ENCODE measurements at places on chromosomes 6 and 20.

DNA sequence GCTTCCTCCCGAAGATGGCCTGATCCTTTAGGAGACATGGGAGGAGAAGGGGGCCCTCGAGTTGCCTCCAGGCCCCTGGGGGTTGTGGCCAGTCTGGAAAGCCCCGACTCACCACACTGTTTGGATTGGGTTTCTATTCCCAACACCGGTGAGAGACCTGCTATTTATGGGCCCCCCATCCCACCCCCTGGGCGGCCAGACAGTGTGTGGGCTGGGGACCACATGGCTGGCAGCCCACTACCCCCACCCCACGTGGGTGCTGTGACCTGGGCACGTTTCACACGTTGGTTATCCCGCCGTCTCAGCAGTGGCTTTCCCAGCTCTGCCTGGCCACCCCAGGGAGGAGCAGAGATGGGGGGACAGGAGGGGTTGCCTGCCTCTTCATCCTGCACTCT is 116.1 kb downstream of the VEGFA start:
- DNase-seq: no peak

DNA sequence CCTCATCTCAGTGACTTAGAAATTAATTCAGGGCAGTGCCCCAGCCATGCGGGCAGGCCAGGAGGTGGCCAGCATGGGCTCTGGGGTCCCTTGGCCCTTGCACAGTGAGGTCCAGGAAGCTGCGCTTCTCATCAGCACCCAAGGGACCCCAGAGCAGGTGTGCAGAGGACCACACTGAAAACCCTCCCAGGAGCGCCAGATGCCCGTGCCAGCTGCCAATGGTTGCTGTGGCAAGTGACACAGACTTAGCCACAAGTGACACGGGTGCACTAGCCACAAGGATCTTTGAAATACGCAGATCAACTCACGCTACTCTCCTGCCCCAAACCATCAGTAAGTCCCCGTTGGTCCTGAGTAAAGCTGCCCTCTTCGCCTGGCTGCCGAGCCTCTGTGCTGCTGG is 88.1 kb downstream of the ERMARD start:
- DNase-seq: no peak

DNA sequence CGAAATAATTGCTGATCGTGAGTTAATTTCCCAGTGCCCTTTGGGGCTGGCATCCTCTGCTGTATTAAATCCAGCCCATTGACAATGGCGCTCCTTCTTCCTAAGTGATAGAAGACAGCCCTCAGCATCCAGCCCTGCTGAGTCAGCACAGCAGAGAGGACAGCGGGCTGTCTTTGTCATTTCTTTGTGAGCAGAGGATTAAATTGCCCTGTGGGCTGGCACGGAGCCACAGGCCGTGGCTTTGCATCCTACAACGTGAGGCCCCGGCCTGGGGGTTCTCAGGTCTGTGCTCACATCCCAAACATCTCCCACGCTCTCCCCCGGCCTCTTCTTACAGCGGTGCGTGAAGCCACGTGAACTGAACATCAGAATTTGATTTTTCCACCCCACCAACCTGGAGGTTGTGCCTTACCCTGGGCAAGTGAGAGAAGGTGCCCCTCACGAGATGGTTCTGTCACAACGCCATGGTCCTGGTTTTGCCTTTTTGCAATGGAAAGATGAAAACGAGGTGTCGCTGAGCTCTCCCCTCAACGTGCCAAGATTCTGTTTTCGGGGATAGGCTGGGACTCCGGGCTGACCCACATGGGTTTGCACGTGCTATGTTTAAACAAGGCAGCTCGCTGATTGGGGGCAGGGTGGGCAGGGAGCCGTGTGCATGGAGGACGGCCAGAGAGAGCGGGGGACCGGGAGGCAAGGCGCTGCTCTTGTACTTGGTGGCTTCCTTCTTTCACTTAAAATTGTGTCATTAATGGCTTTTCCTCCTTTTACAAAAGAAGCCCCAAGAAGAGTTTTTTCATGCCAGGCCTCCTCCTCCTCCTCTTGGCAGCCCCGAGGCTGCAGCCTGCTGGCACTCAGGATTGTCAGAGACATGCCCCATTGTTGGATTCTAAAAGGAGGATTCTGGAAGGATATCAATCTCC is 19.5 kb downstream of the CDH4 start:
- no peak for DNase-seq

DNA sequence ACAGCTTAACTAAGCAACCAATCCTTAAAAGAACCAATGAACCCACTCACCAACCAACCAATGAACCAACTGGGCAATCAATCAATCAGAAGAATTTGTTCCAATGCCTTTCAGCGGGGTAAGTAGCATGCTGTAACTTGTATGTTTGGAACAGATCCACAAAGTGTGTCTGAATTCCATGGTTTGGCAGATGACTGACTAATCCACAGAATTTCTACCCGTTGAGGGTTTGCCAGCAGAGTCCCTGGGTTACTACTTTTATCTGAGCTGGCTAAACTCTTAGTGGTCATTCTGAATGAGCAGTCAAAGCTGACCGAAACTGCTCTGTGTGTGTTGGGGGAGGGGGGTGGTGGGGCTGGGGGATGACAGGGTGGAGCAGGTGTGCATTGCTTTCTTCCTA is 125.0 kb upstream of the JAG1 start:
- DNase-seq: no peak

DNA sequence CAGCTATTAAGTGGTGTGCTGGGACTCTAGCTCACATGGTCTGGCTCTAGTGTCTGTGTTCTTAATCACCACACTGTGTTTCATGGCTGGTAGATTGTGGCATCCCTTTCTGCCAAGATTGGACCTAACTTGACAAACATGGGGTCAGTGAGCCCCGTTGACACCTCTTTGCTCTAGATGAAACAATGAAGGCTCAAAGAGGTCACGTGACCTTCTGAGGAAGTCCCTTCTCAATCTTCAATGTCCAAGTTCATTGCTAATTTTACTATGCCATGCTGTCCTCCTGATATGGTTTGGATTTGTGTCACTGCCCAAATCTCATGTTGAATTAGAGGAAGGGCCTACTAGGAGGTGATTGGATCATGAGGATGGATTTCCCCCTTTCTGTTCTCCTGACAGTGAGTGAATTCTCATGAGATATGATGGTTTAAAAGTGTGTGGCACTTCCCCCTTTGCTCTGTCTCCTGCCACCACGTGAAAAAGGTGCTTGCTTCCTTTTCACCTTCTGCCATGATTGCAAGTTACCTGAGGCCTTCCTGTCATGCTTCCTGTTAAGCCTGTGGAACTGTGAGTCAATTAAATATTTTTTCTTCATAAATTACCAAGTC is 177.8 kb upstream of the MYLIP start:
- DNase-seq: no peak

GRCh38 chr6:157510323-157511188 is 129.6 kb downstream of the ZDHHC14 start:
- DNase-seq: no peak

- peak; percentile 26 for DNase-seq
Observed at GRCh38 chr6:138403324-138403800, 661 bp upstream of the HEBP2 start.

DNA sequence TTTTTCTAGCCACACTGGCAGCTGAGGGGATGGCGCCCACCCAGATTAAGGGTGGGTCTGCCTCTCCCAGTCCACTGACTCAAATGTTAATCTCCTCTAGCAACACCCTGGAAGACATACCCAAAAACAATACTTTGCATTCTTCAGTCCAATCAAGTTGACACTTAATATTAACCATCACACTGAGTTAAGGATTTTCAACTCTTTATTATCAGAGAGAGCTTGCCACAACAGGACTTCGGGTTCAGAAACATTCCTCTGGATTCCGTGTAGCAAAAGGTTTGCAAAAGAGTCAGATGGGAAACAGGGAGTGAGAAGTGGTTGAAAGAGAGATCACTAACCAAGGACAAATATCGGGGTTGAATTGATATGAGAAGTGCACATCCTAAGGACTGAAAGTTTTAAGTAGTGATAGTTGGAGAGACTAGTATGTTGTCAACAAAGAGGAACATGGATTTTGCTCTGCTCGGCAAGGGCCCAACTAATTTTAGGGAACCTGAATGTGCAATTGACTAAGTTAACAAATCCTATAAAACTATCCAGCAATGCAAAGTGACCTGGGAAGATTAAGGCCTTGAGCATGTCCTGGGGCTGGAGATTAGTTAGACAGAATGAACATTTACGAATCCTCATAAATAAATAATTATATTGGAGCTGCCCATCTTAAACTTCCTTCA is 137.0 kb upstream of the TENT5A start:
- DNase-seq: no peak

DNA sequence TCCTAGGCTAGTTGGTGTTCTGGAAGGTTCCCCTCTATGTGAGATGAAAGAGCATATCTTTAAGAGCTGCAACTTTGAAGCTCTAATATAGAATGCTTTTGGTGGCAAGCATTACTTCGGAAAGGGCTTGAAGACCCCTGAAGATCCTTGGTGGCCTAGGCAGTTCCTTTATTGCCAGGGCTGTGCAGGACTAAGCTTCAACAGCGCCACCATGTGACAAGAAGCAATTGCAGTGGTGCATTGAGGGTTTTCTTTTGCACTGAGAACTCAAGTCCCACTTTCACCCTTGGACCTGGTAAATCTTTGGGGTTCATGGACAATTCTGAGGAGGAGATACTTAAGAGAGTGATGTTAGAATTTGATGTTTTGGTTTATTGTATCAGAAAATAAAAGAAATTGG is 237.4 kb upstream of the GMDS start:
- no peak for DNase-seq

- no peak for DNase-seq
Observed at GRCh38 chr6:166253778-166254204, 54.4 kb downstream of the PRR18 start.

DNA sequence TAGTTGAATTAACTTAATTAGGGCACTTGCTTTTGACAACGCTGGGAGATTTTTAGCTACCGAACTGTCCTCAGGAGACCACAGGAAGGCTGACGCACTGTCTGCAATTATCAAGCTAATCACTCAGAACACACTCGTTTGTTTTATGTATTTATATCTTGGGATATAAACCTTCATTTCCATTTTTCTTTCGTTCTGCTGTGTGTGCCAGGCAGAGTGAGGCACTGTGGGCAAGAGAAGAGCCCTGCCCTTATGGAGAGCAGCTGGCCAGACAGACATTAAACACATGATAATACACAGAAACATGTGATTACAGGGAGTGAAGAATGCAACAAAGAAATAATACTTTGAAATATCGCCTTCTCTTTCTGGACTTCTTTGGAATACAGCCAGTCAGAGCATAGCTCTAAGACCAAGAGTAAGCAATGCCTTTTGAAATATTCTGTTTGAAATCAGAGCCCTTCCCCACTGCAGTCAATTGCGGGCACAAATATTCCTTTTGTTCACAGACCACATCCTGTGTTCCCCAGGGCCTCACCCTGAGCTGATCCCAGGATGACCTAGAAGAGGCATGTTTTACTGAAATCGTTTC is 96.8 kb downstream of the ANKRD60 start:
- peak; percentile 89 for DNase-seq

GRCh38 chr20:64116541-64117431 is 9.4 kb upstream of the NPBWR2 start:
- no peak for DNase-seq

DNA sequence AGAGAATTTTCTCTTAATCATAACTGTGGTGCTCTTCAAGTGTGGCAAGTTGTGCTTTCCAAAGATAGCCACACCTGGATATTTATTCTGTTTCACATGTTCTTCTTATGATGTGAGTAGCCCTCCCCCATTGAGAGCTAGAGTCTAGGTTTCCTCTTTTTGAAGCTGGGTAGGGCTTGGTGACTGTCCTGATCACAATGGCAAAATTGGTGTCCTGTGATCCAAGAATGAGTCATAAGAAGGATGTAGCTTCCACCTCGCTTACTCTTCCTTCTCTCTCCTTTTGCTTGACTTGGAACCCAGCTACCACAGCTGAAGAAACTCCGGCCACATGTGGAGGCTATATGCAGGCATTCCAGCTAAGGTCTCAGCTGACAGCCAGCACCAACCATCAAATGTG is 7.4 kb upstream of the IGF2R start:
- no peak for DNase-seq

DNA sequence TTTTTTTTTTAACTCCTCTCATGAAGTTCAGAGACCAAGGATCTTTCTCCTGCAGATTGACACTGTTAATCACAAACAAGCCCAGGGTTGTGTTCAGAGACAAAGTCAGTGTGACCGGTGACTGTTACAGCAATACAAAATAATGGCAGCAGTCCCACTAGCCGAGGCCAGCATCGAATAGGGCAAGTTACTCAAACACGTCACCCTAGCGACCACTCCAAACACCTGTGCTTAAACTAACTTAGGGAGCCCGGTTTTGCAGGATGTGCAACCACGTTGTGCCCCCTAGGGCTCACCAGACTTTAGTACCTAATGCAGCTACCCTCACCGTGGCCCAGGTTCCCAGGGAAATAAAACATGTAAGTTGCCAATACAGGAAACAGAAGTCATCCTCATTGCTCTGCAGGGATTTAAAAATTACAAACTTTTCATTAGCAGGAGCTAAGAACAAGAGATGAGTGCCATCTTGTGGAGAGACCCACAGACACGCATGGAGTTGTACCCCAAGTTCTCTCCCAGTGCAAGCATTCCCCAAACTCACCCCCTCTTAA is 38.1 kb downstream of the FAM50B start:
- DNase-seq: peak; percentile 22

DNA sequence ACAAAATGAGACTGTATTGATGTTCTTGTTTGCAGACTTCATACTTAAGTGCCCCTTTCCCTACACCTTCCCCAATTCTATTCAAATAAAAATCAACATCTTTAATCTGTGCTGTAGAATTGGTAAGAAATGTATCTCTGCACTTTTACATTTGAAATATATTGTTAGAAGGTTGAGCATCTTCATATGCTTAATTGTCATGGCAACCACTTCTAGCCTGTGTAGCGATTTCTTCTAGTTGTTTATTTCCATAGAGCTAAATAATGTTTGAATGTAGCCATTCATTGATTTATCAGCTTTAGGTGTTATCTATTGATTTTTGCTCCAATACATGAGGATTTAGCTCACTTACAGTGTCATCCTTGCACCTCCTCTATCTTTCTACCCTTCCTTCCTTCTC is 37.7 kb upstream of the ZNFX1 start:
- DNase-seq: no peak

DNA sequence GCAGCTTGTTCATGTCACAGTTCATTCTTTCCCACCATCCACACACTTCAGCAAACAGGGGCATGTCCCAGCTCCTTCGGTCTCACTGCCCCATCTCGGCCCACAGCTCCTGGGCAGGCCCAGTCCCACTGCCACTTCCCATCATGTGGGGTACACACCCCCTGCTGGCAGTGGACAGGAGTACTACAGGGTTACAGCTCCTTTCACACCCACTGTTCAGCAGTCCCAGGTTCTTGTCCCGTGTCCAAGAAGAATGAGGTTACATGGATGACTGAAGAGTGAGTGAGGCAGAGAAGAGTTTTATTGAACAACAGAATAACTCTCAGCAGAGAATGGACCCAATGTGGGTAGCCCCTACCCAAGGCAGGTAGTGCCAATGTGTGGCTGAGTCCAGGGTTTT is 77.8 kb upstream of the SMLR1 start:
- DNase-seq: no peak

DNA sequence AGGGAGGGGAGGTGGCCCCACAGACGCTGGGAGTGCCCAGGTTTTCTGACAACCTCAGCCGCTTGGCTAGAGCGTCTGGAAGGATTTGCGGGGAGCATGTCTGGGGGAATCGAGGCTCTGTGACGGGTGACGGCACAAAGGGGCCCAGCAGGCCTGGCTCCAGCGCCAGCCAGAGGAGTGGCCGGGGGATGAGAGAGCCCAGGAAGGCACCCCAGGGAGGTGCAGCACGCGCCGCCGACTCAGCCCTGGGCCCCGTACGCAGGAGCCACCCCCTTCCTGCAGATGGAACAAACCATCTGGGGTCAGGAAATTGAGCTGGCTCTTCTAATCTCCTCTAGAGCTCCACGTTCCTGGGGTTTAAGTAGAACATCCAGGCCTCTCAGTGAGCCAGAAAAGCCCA is 5.9 kb upstream of the SLCO4A1 start:
- no peak for DNase-seq
